Stimulated activated CD4-positive, alpha-beta T cell treated with anti-CD3 and anti-CD28 coated beads, Interleukin-1b, Interleukin-23, amount 100 ng/mL, for 1 hour (primary cell): ENCODE measurements at places on chromosomes 6 and 20.

DNA sequence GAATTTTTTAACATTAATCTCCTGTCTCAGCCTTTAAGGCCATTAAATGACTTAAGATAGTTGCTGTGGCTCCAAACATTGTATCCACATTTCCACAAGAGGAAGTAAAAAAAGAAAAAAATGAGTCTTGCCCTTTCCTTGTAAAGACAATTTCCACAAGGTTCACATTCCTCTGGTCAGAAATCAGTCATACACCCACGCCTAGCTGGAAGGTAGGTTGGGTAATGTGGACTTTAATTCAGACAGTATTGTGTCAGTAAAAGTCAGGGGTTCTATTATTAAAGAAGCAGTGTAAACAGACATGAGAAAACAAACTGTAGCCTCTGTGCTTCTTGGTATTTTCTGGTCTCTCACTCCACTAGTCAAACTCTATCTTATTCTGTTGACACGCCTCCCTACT lies 682.0 kb downstream of the GRIK2 start:
- no peak for DNase-seq

DNA sequence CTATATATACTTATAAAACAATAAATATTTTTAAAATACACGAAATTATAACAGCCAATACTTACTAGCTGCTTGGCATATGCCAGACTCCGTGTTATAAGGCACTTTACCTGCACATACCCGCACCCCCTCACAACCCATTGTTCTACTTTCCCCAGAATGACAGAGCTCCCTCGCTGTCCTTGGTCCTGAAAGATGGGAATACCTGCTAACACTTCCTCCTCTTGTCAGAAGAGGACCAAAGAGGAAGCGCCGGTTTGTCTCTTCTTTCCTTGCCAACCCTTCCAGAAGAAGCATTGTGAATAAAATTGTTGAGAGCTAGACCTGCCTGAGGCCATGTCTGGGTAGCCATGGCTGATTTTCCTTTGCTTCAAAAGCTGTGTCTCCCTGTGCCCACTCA lies 149.3 kb downstream of the PTPRT start:
- no peak for DNase-seq

- no peak for DNase-seq
Measured at GRCh38 chr6:548517-548916, 108.4 kb downstream of the HUS1B start.

DNA sequence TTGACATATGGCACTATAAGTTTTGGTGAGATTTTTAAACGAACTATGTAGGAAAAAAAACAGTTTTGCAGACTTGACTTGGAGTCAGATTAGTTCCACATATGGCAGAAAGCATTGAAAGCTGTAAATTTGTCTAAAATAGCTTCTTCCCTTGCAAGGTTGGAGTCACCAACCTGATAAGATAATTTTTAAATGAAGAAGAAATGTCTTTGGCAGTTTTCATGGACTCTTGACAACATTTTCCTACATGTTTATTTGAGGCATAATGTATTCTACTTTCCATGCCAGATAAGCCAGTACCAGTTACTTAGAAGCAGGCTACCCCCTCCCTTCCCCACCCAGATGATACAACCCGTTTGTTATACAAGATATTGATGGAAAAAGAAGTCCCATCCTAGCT lies 5.2 kb downstream of the KLHL32 start:
- DNase-seq = no peak

- DNase-seq = no peak
Measured at GRCh38 chr20:9294041-9294440, 220.3 kb upstream of the LAMP5 start.

- no peak for DNase-seq
Measured at GRCh38 chr6:135195041-135195440, 13.9 kb downstream of the MYB start.

GRCh38 chr20:12883507-12883885 lies 125.3 kb upstream of the SPTLC3 start:
- DNase-seq = no peak
